ENCODE measurements at places on chromosomes 4 and X.

- no peak for DNase-seq
Observed at GRCh38 chrX:15107367-15107988, 162.4 kb downstream of the ASB9 start.

GRCh38 chrX:108426262-108426661, 12.0 kb downstream of the COL4A6 start:
- no peak for DNase-seq

DNA sequence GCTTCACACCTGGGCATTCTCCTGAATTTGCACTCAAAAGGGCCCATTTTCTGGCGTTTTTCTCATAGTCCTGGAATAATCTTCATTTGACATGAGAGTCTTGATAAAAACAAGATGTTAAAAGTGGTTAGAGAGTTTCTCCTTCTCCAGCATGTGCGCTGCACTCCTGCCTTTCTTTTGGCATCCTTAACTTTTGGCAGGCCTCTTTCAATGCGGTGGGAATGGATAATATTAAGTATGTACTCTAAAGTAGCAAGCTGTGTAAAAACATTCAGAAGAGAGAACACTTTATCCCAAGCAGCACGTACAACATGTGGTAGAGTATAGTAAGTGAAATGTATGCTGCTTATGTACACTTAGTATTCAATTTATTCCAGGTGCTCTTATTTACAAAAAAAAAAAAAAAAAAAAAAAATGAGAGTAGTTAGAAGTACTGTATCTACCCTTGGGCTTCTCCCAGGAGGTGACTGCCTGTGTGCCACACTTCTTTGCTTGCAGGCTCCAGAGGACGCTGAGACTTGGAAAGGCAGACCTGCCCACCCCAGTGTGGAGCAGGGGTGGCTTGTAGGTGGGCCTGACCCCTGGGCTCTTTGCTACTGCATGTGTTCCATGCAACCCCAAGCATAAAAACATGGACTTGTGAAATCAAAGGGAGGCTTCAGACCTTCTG, 3.9 kb downstream of the FGF2 start:
- no peak for DNase-seq

DNA sequence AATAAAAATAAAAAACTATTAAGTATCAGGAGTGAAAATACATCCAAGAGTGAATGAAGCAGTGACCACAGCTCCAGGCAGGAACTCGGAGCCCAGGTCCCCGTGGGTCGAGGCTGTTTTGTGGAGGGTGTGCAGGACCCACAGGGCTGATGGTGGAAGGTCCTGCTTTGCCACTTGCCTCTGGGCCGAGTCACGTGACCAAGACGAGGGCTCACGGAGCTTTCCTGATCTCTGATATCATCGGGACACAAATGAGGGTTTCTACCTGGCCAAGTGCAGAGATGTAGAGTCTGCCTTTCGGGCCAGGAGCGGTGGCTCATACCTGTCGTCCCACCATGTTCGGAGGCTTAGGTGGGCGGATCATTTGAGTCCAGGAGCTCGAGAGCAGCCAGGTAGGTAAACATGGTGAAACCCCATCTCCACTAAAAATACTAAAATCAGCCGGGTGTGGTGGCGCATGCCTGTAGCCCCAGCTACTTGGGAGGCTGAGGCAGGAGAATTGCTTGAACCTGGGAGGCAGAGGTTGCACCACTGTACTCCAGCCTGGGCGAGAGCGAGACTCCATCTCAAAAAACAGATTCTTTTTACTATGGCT, 7.2 kb downstream of the SLC25A6 start:
- no peak for DNase-seq

DNA sequence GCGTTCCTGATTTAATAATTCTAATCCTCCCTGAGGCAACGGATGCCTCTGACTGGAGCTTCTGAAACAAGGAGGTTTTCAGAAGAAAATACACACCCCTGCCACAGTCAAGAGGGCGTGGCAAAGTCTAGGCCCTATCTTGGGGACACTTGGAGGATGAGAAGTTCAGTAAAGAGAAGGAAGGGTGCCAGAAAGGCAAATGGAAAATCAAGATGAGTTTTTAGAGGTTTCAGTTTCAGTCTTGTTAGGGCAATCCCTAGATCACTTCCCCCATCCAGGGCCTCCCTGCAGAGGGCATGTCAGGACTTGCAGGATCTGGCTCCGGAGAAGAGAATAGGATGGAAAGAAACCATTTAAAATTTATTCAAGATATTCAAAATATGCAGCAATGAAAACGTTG, 28.5 kb upstream of the FGF2 start:
- DNase-seq = no peak

GRCh38 chrX:103913356-103914020, 48.9 kb upstream of the TMSB15B start:
- DNase-seq = no peak

- no peak for DNase-seq
Observed at GRCh38 chr4:15779306-15779705, 1.2 kb downstream of the CD38 start.

DNA sequence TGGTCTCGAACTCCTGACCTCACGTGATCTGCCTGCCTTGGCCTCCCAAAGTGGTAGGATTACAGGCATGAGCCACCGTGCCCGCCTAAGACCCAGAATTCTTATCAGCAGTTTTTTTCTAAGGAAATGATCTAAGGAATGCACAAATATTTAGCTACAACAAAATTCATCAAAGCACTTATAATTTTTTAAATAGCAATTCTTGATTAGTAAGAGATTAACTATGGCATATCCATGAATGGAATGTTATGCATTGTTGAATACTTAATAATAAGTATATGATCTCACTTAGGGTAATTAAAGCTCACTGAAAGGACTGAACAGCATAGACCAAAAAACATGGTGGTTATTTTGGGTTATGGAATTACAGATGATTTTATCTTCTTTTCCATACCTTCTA, 18.4 kb downstream of the CENPU start:
- DNase-seq = no peak

DNA sequence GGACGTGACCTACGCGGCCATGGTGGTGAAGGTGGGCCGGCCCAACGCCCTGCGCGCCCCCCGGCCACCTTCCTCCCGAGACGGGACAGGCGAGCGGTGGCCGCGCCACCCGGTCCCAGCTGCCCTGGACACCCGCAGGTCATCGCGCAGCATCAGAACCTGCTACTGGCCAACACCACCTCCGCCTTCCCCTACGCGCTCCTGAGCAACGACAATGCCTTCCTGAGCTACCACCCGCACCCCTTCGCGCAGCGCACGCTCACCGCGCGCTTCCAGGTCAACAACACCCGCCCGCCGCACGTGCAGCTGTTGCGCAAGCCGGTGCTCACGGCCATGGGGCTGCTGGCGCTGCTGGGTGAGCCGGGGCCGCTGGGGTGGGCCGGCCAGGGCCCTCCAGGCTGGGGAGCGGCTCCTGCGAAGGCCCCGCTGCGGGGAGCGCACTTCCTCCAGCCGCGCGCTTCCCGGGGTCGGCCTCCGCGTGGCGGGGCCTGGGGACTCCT, 9.0 kb upstream of the SLC26A1 start:
- DNase-seq = no peak

DNA sequence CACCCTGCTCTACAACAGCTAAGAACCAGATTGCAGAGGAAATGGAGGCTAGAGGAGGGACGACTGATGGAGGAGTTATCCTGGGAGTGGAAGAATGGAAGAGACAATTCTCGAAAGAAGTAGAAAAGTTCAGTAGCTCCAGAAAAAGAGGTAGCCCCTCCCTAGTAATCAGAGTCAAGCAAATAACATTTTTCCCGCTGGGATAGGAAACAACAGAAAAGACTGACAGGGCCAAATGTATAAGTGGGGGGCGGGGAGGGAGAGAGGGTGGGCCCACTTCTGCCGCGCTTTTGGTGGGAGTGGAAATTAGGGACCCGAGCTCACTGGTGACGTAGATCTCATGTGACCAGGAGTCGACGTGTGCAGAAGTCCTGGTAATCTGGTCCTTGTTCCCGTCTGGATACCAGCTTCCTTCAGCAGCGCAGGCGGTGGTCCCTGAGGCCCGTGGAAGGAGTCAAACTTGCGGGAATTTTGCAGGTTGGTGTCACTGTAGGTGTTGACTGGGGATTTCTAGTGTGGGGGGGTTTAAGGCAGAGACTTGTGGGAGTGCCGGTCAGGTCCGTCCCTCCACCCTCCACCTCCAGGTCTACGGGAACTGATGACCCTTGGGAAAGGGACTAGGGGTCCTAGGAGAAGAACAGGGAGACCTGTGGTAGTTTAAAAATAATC, at the start of gene TCEAL9:
TSS of gene TCEAL9 (plus strand) at position 377 of the 669 bp plus-strand sequence. CDS start 1,179 bp downstream, outside the sequence.
- no peak for DNase-seq

GRCh38 chrX:71563921-71564320, 14.3 kb upstream of the GCNA start:
- DNase-seq = no peak

- no peak for DNase-seq
Observed at GRCh38 chr4:155766622-155767021, 7.8 kb downstream of the GUCY1B1 start.

GRCh38 chr4:99690990-99691389, 33.4 kb upstream of the C4orf54 start:
- no peak for DNase-seq

GRCh38 chr4:61812171-61812570, 612.0 kb downstream of the ADGRL3 start:
- DNase-seq = no peak

- DNase-seq = no peak
Observed at GRCh38 chrX:144616317-144616716, 631.0 kb upstream of the SPANXN1 start.

DNA sequence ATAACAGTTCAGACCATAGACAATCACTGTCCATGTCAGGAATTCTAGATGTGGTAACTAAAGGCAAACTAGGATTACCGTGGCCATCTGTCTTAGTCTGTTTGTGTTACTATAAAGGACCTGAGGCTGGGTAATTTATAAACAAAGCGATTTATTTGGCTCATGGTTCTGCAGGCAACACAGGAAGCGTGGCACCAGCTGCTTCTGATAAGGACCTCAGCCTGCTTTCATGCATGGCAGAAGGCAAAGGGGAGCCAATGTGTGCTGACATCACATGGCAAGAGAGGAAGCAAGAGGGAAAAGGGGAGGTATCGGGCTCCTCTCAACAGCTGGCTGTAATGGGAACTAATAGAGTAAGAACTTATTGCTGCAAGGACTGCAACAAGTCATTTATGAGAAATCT, 376.7 kb downstream of the GPM6A start:
- no peak for DNase-seq

DNA sequence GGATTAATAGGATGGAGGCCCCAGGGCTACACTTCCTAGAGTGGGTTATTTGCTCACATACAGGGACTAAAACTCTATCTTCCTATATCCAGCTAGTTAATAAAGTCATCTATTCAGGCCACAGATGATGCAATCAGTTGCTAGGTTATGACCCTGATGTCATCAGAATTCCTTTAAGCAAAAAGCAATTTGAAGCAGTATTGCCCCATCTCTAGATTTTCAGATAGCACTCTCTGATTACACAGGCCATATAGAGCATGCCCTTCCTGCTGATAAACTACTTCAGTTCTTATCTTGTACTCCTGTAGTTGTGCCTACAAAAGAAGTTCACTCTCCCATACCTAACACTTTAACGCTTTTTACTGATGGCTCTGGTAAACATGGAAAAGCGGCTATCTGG, 84.8 kb downstream of the TMEM144 start:
- DNase-seq = no peak

- no peak for DNase-seq
Observed at GRCh38 chr4:148373093-148373492, 69.1 kb downstream of the NR3C2 start.

- DNase-seq = no peak
Observed at GRCh38 chr4:126269106-126269505, 954.4 kb downstream of the FAT4 start.

DNA sequence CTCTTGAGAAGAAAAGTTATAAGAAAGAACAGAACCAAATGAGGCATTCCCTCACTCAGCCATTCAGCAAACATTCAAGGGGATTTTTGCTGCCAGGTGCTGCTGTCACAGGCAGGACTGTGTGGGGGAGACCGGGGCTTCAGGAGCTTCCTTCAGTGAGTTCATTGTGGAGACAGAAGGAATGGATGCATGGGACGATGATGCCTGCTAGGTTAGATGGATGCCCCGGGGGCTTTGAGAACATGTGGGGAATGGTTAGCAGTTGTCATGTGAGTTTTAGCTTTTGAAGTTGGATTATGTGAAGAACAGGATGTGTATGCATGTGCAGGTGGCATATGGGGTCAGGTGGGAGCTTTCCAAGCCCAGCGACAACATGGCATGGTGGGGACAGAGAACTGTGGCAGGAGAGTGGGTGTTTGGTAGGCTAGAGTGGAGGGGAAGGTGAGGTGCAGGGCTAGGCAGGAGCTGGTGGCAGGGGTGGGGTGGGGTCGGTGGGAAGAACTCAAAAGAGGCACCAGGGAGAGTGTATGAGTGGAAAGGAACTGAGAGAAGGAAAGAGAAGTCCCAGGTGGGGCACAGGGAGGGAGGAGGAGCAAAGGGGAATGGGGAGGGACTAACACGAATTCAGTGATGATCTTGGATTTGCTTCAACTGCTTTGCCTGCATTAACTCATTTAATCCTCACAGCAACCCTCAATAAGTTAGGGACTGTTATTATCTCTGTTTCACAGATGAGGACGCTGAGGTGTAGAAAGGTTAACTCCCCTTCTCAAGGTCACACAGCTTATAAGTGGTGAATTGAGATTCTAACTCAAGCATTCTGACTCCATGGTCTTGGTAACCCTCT, 8.4 kb downstream of the DCUN1D4 start:
- no peak for DNase-seq

- DNase-seq = no peak
Observed at GRCh38 chr4:188452097-188452496, 312.9 kb downstream of the TRIML1 start.

DNA sequence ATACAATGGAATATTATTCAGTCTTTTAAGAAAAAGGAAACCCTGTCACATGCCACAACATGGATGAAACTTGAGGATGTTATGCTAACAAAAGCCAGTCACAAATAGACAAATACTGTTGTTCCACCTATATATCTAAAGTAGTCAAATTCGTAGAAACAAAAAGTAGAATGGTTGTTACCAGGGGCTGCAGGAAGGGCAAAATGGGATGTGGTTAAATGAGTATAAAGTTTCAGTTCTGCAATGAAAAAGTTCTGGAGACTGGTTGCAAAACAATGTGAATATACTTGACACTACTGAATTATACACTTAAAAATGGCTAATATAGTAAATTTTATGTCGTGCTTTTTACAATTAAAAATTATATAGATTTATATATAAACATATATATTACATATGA, 12.2 kb downstream of the SPOCK3 start:
- no peak for DNase-seq

DNA sequence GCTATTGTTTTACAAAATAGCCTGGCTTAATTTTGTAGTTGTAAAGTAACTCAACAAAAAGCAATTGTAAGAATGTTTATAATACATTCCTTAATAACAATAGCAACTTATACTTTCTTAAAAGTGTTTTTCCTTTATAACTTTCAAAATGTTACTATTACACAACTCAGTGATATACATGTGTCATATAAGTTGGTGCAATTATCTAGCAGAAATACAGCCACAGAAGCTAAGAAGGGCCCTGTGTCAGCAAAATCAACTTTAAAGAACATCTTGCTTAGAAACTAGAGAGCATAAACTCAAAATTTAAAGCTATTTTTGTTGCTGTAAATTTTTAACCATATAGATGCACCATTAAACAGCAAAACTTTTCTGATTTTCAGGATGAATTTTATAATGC, 41.4 kb upstream of the MAB21L2 start:
- DNase-seq = no peak

GRCh38 chr4:122781486-122781885, 45.1 kb upstream of the FGF2 start:
- DNase-seq = no peak
